Effector memory CD4-positive, alpha-beta T cell (primary cell): ENCODE measurements at places on chromosomes 1 and 21.
A peak's percentile ranks its signal among the peaks of the same experiment; 100 is the strongest.

GRCh38 chr1:111943846-111944749 lies 45.4 kb downstream of the KCND3 start:
- no peak for DNase-seq

GRCh38 chr1:44297695-44298400 lies 57.2 kb downstream of the ERI3 start:
- no peak for DNase-seq

- DNase-seq = no peak
Measured at GRCh38 chr1:43463479-43463878, 9.7 kb upstream of the HYI start.

DNA sequence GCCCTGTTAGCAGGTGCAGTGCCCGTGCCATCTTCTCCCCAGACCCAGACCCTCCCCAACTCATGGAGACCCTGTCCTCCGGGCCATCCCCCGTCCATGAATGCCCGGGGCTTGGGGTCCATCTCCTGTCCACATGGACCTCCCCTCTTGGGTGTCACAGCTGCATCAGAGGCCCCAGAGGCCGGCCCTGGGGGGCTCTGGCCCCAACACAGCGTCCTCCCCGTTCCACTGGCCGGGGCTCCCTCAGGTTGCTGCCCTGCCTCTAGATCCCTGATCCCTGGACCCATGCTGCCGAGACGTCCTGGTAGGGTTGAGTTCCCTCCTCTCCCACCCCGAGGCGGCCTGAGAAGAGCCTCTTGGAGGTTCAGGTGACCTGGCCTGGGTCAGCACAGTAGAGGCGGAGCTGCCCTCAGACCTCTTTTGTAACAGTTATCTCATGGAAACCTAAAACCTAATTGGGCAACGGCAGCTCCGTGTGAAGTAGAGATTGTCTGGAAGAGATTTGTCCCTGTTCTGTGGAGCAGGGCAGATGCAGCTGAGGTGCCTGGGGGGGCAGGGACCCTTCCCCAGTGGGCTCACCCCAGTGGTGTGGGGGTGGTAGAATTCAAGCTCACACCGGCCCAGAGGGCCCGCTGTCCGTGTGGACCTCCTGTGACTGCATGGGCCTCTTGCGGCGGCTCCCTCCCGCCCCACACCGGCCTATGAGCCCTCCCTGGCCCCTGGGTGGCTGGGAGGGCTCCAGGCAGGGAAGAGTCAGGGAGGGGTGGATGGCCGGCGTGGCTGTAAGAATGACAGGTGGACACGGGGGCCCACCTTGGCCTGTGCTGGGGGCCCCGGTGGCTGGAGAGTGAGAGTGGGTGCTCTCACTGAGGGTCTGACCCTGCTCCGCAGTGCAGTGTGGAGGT lies 56.1 kb downstream of the SKI start:
- DNase-seq = no peak

DNA sequence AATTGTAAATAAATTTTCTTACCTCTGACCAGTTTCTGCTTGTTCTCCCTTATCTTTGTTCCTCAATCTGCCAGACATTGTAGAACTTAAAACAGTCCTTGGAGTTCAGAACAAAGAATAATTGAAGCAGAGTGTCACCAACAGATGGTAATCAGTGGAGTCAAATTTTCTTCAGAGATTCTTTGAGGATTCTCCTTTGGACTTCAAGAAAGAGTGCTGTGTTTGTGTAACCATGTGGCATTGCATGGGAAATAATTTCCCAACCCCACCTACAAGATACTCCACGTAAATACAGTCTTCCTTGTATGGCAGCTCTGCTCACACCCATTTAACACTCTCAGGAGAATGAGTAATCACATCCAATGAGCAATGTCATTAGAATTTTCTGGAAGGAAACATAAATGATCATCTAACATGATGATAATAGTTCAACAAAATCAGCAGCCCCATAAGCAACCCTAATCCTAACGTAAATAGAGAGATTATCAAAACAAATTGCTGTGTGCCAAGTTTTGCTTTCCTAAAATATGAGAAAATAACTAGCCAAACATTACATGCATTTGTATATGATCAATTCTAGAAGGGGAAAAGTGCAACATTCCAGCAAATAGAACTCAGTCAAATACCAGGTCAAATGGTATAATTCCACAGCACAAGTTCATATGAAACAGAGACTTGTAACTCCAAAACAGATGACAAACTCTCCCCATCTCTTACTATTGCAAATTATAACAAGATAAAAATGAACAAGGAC lies 6.9 kb upstream of the DENND1B start:
- no peak for DNase-seq

DNA sequence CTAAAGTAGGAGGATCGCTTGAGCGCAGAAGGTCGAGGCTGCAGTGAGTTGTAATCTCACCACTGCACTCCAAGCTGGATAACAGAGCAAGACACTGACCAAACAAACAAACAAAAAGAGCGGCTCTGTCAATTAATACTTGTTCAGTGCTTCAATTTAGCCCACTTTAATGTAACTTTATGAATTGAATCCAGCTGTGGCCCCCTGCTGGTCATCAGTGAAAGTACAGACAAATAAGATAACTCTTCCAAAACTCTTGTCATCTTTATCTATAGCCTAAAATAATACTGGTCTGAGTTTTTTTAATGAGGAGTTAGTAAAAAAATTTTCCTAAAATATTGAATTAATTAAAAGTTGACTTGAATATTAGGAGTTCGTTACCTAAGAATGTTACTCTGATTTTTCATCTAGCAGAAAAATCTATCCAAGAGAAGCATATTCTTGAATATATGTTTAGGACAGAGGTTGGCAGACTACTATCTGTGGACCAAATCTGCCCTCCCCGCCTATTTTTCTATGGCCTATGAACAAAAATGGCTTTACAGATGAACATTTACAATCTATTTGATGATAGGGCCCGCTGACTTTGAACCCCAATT lies 26.1 kb downstream of the ATP5PF start:
- peak; percentile 2 for DNase-seq

GRCh38 chr1:69911301-69911801 lies 294.0 kb downstream of the LRRC40 start:
- DNase-seq = no peak

DNA sequence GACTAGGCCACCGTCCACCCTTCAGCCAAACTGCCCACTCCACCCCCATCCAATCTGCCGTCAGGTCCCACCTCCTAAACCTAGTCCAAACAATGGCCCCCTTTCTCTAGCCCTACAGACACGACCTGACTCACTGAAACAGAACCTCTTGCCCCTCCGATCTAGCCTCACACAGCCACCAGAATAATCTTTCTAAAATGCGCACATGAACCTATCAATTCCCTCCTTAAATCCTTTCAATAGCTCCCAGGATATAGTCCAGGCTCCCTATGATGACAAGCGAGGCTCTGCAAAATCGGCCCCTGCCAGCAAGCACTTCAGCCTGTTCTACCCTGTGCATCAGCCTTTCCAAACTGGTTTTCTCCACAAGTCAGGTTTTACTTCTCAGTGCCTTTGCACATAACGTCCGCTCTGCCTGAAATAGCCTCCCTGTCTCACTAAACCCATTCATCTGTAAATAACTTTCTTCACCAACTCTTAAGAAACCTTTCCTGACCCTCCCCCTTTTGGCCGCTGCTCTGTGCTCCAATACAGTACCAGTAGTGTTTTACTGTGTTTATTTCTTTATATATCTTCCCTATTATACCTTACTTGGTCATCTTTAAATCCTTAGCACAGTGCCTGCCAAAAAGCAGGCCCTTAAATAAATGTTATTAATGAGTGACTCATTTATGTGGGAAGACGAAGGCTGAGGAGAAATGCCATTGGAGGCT lies 9.0 kb upstream of the CDC20 start:
- DNase-seq = no peak

DNA sequence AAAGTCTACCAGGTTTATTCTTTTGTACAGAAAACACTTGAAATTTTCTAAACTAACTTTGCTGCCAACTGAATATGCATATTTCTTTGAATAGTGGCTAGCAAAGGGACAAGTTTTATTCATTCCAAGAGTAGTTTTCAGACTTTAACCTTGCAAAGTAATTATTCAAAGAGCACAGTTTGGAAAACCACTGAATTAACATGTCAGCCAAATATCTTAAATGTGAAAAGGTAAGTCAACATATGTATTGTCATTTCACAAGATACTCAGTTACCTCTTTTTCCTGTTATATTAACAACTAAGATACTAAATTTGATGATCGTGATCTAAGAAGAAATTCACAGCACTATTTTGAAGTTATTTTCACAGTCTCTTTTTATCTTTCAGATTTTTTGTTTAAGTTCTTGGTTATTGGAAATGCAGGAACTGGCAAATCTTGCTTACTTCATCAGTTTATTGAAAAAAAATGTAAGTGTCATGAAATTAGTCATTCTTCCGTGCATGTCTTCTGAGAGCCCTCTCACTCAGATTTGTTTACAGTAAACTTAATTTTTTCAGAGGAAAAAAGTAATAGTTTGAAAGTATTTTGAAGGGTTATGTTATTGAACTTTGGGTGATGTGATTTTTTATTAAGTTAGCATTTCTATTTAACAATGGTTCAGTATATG lies 15.3 kb downstream of the RAB4A start:
- no peak for DNase-seq

- DNase-seq = no peak
Measured at GRCh38 chr1:156276966-156277381, 5.7 kb downstream of the SMG5 start.

DNA sequence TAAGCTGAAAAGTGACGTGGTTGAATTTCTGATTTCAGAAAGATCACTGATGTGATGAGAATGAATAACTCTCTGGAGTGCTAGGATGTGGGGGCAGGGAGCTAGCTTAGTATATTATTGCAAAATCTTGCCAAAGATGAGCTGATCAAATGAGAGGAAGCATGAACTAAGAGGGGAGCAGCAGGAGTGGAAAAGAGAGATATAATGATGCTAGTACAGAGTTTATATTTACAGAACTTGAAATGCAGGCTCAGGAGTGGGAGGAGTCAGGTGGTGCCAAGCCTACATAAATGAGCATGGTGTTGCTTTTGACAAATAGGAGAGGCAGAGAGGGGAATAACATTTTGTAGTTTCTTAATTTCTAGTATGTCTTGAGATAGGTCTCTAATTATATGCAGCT lies 38.1 kb upstream of the NBL1 start:
- DNase-seq = no peak
